KBM-7 (cell line): ENCODE measurements at places on chromosomes 7 and 10.

GRCh38 chr7:117800841-117801240 is 72.4 kb downstream of the CTTNBP2 start:
- DNase-seq = no peak

DNA sequence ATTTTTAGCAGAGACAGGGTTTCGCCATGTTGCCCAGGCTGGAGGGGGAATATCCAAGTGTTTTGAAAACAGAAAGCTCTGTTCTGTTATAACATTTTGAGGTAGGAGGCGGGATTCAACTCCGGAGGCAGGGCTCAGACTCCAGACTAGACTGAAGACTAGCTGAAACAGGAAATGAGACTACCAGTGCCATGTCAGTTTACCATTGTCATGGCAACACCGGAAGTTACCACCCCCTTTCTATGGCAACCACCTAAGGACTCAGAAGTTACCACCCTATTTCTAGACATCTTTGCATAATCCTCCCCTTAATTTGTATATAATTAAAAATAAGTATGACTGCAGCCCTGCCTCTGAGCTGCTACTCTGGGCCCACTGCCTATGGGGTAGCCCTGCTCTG is 1069.1 kb upstream of the AUTS2 start:
- no peak for DNase-seq

- DNase-seq = no peak
These were observed 120.2 kb downstream of the CACNB2 start for GRCh38 chr10:18260310-18260922.

DNA sequence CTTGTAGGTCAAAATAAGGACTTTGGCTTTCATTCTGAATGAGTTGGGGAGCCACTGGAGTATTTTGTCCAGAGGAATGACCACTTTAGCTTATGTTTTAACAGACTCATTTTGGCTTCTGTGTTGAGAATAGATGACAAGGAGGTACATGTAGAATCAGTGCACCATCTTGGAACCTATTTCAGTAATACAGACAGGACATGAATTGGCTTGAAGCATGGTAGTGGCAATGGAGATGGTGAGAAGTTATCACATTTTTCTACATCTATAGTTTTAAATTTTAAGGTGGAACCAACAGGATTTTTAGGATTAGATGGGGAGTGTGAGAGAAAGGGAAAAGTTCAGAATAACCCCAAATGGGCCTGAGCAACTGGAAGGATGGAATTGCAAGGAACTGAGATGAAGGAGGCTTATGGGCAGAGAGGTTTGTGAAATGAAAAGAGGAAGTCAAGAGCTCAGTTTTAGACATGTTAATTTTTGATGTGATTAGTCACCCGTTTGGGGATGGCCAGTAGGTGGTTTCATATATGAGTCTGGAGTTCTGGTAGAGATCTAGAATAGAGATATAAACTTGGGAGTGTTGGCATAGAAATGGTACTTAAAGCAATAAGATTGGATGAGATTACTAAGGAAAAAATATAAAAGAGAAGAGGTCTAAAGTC is 89.2 kb upstream of the JAZF1 start:
- peak; percentile 18 for DNase-seq

DNA sequence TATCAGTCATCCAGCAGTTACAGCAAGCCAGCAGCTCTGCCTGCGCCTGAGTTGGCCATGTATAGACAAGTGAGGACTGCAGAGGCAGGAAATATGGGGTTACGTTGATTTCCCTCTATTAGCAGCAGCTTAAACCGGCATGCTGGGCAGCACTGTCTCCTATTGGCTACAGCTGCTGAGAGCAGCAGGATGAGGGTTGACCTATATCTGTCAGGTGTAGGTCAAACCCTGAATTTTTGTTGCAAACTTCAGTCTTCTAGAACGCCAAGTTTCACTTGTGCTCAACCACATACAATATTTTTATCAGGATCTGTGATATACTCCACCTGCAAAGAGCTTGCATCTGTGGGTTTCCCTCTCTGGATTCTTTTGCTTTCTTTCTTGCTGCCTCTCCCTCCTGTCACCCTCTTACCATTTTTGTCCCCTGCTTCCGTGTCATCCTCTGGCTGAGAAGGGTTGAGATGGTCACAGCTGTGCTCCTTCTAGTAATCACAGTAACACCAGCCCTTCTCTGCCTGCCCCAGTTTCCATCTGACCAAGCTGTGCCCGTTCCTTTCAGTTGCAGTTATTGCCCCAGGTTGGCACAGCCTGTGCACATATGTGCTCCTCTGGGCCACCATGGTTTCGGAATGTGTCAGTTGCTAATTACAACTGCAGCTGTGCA is 23.8 kb upstream of the GLCCI1 start:
- DNase-seq = no peak
